ENCODE measurements at places on chromosomes 12 and 14.

GRCh38 chr14:35470755-35471154 lies 63.2 kb upstream of the INSM2 start:
- no peak for DNase-seq

DNA sequence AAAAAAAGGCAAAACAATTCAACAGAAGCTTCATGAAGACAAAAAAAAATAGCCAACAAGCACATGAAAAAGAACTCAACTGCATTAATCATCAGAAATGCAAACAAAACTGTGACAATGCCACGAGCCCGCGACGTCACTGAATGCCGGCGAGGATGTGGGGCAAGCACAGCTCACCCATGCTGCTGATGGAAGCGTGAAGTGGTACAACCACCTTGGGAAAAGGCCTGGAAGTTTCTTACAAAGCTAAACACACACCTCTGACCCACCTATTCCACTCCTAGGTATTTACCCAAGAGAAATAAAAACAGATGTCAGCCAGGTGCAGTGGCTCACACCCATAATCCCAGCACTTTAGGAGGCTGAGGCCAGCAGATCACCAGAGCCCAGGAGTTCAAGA lies 10.5 kb downstream of the BTBD6 start:
- no peak for DNase-seq

- DNase-seq = no peak
These were observed 7.1 kb downstream of the ASB2 start for GRCh38 chr14:93969082-93969828.

GRCh38 chr12:51954561-51955361 lies 3.3 kb downstream of the ACVR1B start:
- DNase-seq = no peak

DNA sequence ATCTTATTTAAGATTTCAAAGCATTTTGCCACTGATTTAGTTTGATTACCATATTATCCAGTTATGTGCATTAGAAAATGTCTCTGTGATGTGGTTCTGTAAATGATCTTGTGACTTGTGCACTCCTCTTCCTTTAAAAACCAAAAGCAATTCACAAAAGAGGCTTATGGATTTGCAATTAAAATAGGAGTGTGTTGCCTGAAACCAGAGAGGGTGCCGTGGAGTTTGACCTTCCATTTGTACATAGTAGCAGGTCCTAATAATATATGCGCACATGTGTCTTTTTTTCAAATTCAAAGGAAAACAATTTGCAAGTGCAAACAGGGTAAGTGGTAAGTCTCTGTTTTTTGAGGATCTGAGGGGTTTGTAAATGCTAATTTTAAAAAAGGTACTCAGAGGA lies 470.9 kb downstream of the VRK1 start:
- DNase-seq = no peak

DNA sequence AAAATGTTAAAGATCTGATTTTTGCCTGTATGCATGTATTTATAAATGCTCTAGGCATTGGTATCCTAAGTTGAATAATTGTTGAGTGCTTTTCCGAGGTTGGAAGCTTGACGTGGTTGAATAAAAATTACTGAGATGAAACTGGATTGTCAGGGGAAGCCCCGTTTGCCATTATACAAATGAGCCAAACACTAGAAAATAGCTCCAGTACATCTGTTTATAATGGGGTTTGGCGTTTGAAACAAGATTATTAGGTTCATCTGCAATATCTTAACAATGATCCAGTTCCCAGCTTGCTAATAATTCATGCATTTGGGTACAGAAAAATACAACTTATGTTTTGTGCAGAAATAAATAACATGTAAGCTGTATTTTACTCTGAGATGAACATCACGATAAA lies 789.6 kb downstream of the GALC start:
- DNase-seq = no peak

- no peak for DNase-seq
These were observed 595 bp downstream of the PLEK2 start for GRCh38 chr14:67411370-67411769.

GRCh38 chr12:25365340-25365730 lies 114.6 kb upstream of the KRAS start:
- DNase-seq = no peak

DNA sequence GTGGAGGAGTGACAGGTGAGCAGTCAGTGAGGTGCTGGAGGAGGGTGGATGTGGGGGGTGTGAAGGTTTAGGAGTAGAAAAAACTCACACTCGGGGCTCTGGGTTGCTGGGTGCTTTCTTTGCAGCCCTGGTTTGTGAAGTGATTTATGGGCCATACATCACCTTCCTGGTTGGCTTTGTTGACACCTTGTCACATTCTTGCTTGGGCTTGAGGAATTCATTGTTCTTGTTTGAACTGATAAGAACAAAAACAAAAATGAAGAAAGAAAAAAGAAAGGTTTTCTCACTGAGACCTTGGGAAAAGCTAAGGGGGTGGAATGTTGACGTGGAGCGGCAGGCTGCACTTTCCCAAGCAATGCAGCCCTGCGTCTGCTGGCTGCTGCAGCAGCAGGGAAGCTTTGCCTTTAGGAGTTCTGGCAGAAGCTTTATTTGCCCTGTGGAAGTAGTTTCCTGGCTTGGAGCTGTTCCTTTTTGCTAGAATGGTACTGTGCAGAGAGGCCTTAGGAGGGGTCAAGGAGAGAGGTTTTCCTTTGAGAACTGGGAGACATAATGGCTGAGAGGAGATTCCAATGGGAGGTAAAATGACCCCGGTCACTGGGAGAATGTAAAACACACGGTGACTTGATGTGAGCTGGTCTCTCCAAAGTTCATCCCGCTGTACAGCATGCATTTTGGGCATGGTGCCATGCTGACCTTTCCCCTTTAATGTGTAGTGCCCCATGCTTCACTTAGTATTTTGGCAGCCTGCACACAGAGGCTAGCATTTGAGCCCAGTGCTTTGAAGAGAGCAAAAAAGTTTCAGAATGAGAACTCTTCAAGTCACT lies 52.8 kb downstream of the HMGA2 start:
- no peak for DNase-seq

GRCh38 chr14:90273532-90273931 lies 17.2 kb downstream of the PSMC1 start:
- no peak for DNase-seq

GRCh38 chr12:107335802-107336570 lies 242.6 kb upstream of the CRY1 start:
- no peak for DNase-seq

- DNase-seq = no peak
These were observed 11.8 kb downstream of the TRAPPC6B start for GRCh38 chr14:39158222-39158858.

DNA sequence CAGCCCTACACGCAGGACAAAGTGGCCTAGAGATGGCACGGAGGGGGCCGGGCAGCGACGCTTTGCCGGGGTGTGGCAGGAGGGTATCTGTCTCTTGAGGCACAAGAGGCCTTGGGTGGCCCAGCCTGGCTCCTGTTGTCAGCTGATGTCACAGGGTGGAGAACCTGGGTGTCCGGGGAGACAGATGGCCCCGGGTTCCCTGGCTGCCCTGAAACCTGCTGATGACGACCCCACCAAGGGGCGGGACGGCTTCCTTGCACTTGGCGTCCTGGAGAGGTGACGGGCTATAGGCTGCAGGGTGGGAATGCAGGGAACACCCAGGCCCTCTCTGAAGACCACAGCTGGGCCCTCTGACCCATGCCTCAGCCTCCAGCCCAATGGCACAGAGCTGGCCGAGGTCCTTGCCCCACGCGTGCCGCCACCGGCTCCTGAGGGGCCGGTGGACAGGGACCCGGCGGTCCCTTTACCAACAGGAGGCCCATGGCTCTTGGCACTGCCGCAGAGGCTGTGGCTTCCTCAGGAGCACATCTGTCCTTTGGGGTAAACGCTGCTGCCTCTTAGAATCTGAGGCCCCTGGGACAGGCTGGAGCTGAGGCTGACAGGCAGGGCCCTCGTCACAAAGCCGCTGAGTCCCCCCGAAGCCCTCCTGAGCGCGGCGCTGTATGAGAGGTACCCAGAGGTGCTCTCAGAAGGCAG lies 16.4 kb downstream of the TRMT61A start:
- peak; percentile 14 for DNase-seq

GRCh38 chr14:97104029-97104428 lies 306.8 kb downstream of the VRK1 start:
- no peak for DNase-seq

DNA sequence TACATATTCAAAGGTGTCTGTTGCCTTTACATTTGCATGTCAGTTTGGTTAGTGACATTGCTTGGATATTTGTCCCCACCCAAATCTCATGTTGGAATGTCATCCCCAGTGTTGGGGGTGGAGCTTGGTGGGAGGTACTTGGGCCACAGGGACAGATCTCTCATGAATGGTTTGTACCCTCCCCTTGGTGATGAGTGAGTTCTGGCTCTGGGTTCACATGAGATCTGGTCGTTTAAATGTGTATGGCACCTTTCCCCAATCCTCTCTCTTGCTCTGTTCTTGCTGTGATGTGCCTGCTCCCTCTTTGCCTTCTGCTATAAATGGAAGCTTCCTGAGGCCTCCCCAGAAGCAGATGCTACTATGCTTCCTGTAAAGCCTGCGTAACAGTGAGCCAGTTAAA lies 207.9 kb upstream of the DIO3 start:
- no peak for DNase-seq

GRCh38 chr14:70665448-70666360 lies 24.0 kb downstream of the TTC9 start:
- no peak for DNase-seq

- no peak for DNase-seq
These were observed 466.4 kb downstream of the MED13L start for GRCh38 chr12:115811045-115811444.

GRCh38 chr14:20415782-20416206 lies 2.5 kb upstream of the TEP1 start:
- DNase-seq = peak; percentile 50

DNA sequence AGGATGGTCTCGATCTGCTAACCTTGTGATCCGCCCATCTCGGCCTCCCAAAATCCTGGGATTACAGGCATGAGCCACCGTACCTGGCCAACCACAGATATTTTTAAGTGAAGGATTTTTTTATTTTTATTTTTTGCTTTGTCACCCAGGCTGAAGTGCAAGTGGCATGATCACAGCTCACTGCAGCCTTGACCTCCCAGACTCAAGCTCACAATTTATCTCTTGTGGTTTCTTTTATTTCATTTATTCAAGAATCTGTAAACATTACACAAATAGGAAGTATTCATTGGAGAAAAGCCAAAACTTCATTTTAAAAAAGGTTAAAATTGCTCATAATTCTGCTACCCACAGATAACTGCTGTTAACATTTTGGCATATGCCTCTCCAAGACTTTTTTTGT lies 13.3 kb downstream of the MOAP1 start:
- no peak for DNase-seq

GRCh38 chr12:129241852-129242251 lies 388.6 kb downstream of the GLT1D1 start:
- DNase-seq = no peak

DNA sequence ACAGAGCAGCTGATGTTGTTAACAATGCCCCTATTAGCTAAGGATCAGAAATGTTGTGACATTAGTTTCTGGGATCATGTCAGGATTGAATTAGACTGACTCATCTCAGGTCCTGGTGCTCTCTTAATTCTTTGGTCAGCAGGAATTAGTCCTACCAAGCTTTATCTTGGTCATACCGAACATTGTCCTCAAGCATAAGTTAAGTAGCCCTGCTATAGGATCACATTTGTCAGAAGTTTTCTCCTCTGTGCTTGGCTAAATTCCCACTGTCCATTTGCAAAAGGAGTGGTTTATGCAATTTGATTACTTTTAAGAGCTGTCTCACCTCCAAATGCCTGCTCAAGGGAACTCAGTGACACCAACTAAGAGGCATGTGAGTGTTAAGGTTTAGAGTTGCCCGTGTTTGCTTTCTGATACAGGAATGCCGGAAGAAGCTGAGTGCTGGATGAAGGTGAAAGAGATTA lies 48.4 kb upstream of the IFNG-AS1 start:
- DNase-seq = no peak

GRCh38 chr12:109200825-109201495 lies 84.6 kb downstream of the ACACB start:
- DNase-seq = no peak

GRCh38 chr14:22333422-22334274 lies 255.4 kb downstream of the DAD1 start:
- no peak for DNase-seq

- peak; percentile 57 for DNase-seq
These were observed 40.5 kb upstream of the KCNA5 start for GRCh38 chr12:5003025-5003666.

GRCh38 chr12:53096759-53097158 lies 708 bp upstream of the IGFBP6 start:
- DNase-seq = no peak

DNA sequence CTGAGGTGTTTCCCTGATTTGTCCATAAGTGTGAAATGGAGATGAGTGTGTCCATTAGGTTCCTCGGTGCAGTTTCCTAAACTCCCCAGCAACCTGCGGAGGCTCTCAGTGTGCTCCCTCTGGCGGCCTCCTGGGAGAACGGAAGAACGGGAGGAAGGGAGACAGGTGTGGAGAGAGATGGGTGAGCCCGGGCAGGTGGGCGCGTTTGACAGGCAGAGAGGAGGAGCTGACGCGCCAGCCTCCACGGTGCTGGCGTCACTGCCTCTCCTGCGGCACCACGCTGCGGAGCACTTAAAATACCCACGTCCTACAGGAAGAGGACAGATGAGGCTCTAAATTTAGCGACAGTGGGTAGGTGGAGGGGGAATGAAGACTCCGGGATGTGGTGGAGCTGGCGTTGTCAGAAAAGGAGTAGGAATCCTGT lies 26.8 kb upstream of the PEX5 start:
- no peak for DNase-seq

- DNase-seq = no peak
These were observed 5.8 kb upstream of the MRPL42 start for GRCh38 chr12:93461503-93461902.

- DNase-seq = peak; percentile 96
These were observed 12.4 kb downstream of the FAM181A start for GRCh38 chr14:93939304-93940229.

DNA sequence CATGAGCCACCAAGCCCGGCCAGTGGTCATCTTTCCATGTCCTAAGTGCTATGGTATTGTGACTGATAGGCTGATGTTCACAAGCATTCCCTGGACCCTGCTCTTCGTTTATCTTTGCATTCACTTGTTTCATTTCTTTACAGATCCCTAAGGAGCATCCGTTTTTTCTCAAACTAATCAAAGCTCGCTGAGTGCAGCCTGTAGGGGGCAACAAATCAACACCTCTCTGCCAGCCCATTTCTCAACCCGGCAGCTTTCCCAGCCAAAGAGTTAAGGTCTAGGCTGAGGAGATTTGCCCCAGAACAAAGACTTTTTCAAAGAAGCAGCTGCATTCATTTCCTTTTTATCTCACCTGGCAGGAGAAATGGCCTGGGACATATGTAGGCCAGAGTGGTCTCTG lies 12.1 kb downstream of the SIRT4 start:
- no peak for DNase-seq

DNA sequence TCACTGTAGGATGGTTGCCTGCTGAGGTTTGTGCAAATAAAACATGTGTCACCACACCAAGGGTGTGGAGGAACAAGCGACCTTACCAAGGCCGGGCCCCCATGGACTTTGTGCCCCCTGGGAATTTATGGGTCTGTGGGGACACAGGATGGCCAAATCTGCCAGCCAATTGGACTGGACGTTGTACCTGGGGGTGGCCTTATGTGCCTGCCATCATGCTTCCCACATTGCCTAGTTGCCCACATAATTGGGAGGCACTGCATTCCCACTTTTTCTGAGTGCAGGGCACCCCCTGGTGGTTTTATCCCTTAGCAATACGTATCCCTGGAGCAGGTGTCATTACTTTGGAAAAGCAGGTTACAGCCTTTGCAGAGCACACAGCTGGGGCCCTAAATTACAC lies 92.6 kb upstream of the TMPO start:
- no peak for DNase-seq
